Activated CD4-positive, alpha-beta memory T cell treated with anti-CD3 and anti-CD28 coated beads, Interleukin-2, amount 10 ng/mL, durations not matched to agents 7 days and 5 days (primary cell): ENCODE measurements at places on chromosomes 13 and 19. TPM values are rescaled to one million over a fixed set of nuclear protein-coding genes. Genes with fewer than 3 reads are reported as not detected.
A peak's percentile ranks its signal among the peaks of the same experiment; 100 is the strongest.

GRCh38 chr13:101382701-101383100, 33.6 kb downstream of the NALCN start:
- no peak overlapping the region for H3K4me3 ChIP-seq
- DNase-seq = no peak
- H3K36me3 ChIP-seq = no peaks in the 10 kb centered on the region

DNA sequence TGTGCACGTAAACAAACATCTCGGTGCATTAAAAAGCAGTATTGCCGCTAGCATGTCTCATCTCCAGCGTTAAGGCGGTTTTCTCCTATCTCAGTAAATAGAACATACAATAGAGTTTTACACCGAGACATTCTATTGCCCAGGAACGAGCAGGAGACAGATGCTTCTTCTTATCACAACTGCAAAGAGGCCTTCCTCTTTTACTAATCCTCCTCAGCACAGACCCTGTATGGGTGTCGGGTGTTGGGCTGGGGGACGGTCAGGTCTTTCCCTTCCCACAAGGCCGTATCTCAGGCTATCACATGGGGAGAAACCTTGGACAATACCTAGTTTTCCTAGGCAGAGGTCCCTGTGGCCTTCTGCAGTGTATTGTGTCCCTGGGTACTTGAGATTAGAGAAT, 21.2 kb downstream of the ZNF233 start:
- H3K4me1 ChIP-seq = no peaks in the 10 kb centered on the region

Gene PRKCG
- total RNA-seq = not detected

DNA sequence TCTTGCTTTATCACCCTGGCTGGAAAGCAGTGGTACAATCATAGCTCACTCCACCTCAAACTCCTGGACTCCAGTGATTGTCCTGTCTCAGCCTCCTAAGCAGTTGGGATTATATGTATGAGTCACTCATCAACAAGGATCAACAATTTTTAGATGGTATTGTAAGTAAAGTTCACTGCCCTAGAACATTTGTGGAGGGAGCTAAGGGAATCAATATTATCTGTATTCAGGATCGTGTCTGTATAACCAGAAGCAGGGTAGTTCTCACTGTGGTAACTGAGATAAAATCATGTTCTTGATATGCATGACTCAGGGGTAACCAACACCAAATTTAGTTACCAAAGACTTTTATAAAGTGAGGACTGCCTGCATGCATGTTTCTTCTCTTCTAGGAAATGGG, 27.0 kb downstream of the ZMYM5 start:
- no peak overlapping the region for H3K4me3 ChIP-seq
- no peaks in the 10 kb centered on the region for H3K27me3 ChIP-seq
- H3K36me3 ChIP-seq = peaks cover 65% of the 10 kb centered on the region

DNA sequence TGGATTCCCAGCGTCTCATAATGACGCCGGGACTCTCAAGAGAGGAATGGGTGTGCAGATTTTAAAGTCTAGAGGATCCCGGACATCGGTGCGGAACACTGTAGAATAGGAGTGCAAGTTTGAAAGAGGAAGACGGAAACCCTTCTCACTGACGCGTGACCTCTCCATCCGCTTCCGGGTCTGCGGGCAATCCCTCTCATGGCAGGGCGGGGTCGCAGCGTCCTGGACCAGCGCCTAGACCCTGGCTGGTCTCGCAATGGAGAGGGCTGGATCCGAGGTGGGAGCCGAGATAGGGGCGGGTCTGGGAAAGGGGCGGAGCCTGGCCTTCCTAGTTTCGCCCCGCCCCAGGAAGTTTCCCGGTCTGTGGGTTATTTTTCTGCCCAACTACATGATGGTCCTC, 4.6 kb upstream of the ZNF845 start:
- H3K4me3 ChIP-seq = no peak overlapping the region
- no peaks in the 10 kb centered on the region for H3K27me3 ChIP-seq
- peaks cover 22% of the 10 kb centered on the region for H3K36me3 ChIP-seq
- no peak for DNase-seq

Gene FFAR1
- not detected for total RNA-seq

- H3K4me1 ChIP-seq = peaks cover 72% of the 10 kb centered on the region
- peak overlapping the region; percentile 88 for H3K27ac ChIP-seq
- H3K36me3 ChIP-seq = no peaks in the 10 kb centered on the region
- DNase-seq = peak; percentile 69
- peak overlapping the region; percentile 29 for H3K4me3 ChIP-seq
- H3K27me3 ChIP-seq = no peaks in the 10 kb centered on the region
These were observed 14.7 kb downstream of the ELL start for GRCh38 chr19:18507021-18507726.

- peaks cover 37% of the 10 kb centered on the region for H3K4me1 ChIP-seq
- peak overlapping the region; percentile 76 for H3K27ac ChIP-seq
- H3K4me3 ChIP-seq = peak overlapping the region; percentile 81
- no peaks in the 10 kb centered on the region for H3K27me3 ChIP-seq
These were observed 416 bp downstream of the SLC25A42 start for GRCh38 chr19:19064098-19064722.

Gene SOX1
- not detected for total RNA-seq

GRCh38 chr19:47471733-47472457, at the start of gene SLC8A2:
SLC8A2 (minus strand) TSS chr19:47471893; CDS start chr19:47466403, 5,490 bp downstream.
- no peak within 1 kb of the TSS for H3K4me3 ChIP-seq
- peaks cover 7% of the 10 kb centered on the region for H3K4me1 ChIP-seq
- no peak within 1 kb of the TSS for H3K27ac ChIP-seq
- H3K27me3 ChIP-seq = peaks cover 39% of the 10 kb centered on the region
- H3K36me3 ChIP-seq = no peaks in the 10 kb centered on the region
- peak; percentile 70 for DNase-seq

DNA sequence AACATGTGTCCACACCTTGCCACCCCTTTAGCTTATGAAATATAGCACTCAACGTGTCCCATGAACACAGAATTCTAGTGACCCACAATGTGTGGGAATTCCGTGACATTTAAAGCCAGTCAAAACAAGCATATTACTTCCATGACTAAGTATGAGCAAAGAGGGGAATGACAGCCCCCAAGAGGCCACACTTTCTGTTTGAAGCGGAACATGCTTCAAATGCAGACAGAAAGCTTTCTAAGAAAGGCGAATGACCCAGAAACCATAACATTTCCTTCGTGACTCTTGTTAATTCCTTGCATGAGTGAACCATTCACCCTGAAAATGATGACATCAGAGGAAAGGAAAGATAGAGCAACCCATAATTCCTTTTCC, 122.0 kb upstream of the FNDC3A start:
- H3K27me3 ChIP-seq = peaks cover 1% of the 10 kb centered on the region
- DNase-seq = no peak
- peaks cover 41% of the 10 kb centered on the region for H3K4me1 ChIP-seq
- no peaks in the 10 kb centered on the region for H3K36me3 ChIP-seq

GRCh38 chr19:39212375-39212742, 8.3 kb upstream of the SYCN start:
- H3K27ac ChIP-seq = no peak overlapping the region
- DNase-seq = peak; percentile 76
- no peaks in the 10 kb centered on the region for H3K36me3 ChIP-seq
- H3K4me3 ChIP-seq = no peak overlapping the region
- no peaks in the 10 kb centered on the region for H3K4me1 ChIP-seq
- peaks cover 11% of the 10 kb centered on the region for H3K27me3 ChIP-seq

- DNase-seq = no peak
- H3K36me3 ChIP-seq = no peaks in the 10 kb centered on the region
- no peak overlapping the region for H3K4me3 ChIP-seq
- no peaks in the 10 kb centered on the region for H3K4me1 ChIP-seq
- H3K27me3 ChIP-seq = no peaks in the 10 kb centered on the region
These were observed 1113.4 kb upstream of the MIR17HG start for GRCh38 chr13:90233933-90234672.

Gene ETFB
- total RNA-seq = 131 TPM

Gene BRSK1
- 5.7 TPM for total RNA-seq

DNA sequence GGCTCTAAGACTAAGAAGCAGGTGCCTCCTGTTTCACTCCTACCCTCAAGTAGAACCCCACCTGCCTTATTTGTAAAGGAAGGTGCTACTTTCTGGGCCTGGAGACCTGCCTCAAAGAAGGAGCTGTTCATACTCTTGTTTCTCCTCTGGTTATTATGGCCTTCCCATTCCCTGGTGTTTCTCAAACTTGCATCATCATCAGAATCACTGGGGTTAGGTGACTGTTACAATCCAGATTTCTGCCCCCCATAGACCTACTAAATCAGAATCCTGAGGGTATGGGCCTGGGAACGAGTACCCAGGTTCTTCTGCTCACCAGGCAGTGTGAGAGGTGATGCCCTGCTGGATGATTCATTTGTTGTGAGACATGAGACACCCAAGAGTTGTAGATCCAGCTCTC, 18.4 kb downstream of the SAMD4B start:
- no peaks in the 10 kb centered on the region for H3K27me3 ChIP-seq
- no peak for DNase-seq
- H3K27ac ChIP-seq = no peak overlapping the region
- H3K4me1 ChIP-seq = peaks cover 8% of the 10 kb centered on the region
- H3K4me3 ChIP-seq = no peak overlapping the region
- peaks cover 53% of the 10 kb centered on the region for H3K36me3 ChIP-seq

GRCh38 chr13:26095846-26096610, 44.2 kb upstream of the SHISA2 start:
- H3K4me3 ChIP-seq = no peak overlapping the region
- H3K27me3 ChIP-seq = peaks cover 10% of the 10 kb centered on the region
- H3K27ac ChIP-seq = no peak overlapping the region

GRCh38 chr19:4764393-4764660, 27.2 kb upstream of the FEM1A start:
- no peak overlapping the region for H3K4me3 ChIP-seq
- no peak overlapping the region for H3K27ac ChIP-seq
- DNase-seq = no peak
- peaks cover 14% of the 10 kb centered on the region for H3K27me3 ChIP-seq

GRCh38 chr13:98619556-98619955, 42.6 kb upstream of the STK24 start:
- no peak overlapping the region for H3K4me3 ChIP-seq
- H3K27ac ChIP-seq = no peak overlapping the region
- H3K36me3 ChIP-seq = no peaks in the 10 kb centered on the region
- DNase-seq = no peak

DNA sequence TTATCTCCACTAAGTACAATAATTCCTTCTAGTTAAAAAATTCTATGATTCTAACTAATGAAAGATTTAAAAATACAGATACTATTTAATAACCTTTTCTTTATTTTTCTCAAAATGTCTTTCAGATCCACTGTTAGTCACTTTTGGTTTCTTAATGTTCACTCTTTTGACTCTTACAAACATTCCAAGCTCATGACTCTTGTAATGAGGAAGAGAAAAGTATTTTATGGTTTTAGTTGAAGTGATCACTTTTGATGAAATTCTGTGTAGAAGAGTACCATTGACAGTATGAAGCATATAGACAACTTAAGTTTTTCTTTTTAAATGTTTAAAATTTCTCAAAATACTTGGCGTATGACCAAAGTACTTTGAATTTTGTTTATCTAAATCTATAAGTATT, 27.8 kb downstream of the COG3 start:
- no peak for DNase-seq
- peaks cover 2% of the 10 kb centered on the region for H3K4me1 ChIP-seq
- no peak overlapping the region for H3K27ac ChIP-seq
